ENCODE measurements at places on chromosomes 5 and 9.

DNA sequence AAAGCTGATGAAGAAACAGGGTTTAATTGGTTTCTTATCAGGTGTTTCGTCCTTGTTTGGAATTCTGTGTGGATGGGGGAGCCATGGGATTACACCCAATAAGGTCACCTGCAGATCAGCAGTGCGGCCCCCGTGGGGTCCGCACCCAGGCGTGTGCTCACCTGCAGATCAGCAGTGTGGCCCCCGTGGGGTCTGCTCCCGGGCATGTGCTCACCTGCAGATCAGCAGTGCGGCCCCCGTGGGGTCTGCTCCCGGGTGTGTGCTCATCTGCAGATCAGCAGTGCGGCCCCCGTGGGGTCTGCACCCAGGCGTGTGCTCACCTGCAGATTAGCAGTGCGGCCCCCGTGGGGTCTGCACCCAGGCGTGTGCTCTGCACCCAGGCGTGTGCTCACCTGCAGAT, 41.7 kb upstream of the CEP72 start:
- no peak for DNase-seq

DNA sequence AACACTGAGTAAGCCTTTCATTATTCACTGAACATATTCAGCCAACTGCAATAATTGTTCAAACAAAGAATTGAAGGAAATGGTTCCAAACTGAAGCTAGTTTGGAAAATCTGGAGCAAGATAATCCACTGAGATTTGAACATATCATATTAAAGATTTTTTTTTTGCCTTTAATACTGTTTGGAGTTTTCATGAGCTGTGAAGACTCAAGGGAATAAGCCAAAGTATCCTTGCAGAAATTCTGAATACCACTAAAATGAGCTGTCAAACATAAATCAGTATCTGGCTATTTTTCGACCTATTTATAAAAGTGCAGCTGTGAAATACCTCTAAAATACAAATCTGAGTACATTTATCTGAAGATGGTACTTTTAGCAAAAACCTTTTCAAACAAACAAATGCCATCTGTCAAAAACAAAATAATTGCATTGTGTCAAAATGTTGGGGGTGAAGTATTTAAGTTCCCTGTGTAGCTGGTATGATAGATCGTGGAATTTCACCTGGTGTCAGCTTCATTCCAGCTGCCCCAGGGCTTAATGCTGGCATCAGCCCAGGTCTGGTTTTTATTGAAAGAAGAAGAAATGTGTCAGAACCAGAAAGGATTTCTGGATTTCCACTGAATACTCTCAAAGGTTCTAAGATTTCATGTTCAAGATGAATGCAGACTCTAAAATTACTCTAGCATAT, 149.0 kb upstream of the GRAMD2B start:
- peak; percentile 50 for DNase-seq

DNA sequence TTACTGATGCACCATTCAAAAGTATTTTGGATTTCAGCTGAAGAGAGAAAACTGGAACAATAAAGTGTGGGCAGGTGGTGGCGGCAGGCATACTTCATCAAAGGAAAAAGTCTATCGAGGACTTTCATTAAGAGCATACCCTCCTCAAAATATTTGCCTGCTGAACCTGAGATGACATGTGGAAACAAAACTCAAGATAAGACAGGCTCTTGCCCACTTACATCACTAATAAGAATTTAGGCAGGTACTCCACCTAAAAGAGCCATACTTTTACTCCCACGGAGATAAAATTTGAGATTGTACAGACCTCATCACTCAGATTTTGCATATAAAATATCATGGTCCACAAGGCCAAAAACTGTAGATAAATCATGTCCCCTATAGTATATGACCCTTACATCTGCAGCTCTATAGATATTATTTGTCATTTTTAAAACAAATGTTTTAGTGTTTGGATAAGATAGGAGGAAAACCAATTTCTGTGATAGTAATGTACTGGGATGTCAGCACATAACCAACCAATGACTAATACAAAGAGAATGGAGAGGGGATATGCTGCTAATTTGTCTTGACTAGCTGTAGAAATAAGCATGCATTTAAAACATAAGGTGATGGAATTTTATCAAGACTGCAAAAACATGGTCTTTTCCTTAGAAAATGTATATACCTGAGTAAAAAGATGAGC, 730.6 kb upstream of the ZNF608 start:
- no peak for DNase-seq

DNA sequence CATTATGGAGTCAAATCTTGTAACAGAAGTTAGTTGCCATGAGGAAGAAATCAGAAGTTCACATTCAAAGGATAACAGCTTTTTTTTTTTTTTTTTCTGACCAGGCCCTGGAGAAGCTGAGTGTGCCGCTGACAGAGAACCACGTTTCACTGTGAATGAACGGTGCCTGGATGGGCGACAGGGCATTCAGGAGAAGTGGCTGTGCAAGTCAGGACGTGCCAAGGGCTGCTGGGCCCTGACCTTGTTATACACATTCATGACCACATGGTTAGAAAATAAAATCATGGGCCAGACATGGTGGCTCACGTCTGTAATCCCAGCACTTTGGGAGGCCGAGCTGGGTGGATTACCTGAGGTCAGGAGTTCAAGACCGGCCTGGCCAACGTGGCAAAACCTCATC, 91.6 kb downstream of the ANKH start:
- no peak for DNase-seq

DNA sequence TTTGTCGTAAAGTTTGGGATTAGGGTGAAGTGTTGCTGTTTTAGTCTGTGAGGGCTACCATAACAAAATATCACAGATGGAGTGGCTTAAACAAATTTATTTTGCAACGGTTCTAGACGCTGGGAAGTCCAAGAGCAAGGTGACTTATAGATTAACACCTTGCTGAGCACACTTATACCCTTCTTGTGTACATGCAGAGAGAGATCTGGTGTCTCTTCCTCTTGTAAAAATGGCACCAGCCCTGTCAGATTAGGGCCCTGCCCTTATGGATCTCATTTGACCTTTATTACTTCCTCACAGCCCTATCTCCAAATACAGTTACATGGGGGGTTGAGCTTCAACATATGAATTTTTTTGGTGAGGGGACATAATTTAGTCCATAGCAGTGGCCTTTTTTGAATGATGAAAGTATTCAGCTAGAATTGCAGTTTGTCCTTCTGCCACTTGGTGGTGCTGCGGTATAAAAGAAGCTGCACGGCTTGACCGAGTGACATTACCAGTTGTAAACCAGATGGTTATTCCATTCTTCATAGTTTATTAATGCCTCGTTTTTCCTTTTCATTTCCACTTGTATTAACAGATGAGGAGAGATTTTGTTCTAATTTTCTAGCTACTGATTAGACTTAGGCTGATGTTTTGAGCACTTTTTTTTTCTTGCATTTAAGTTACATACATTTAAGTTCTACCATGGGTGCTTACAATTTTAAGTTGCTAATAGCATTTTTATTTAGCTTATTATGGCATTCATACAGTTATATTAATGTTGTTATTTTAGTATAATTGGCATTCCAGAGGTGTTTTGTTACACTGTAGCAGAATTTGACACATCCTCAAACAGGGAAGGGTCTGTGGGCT, 19.4 kb downstream of the DCP2 start:
- peak; percentile 73 for DNase-seq
